ENCODE measurements at places on chromosomes 7 and 10.
A peak's percentile ranks its signal among the peaks of the same experiment; 100 is the strongest.

- no peaks in the 10 kb centered on the region for H3K27me3 ChIP-seq
- no peak for DNase-seq
- H3K36me3 ChIP-seq, result peaks cover 13% of the 10 kb centered on the region
Observed at GRCh38 chr10:112424651-112425050, 22.1 kb downstream of the ZDHHC6 start.

DNA sequence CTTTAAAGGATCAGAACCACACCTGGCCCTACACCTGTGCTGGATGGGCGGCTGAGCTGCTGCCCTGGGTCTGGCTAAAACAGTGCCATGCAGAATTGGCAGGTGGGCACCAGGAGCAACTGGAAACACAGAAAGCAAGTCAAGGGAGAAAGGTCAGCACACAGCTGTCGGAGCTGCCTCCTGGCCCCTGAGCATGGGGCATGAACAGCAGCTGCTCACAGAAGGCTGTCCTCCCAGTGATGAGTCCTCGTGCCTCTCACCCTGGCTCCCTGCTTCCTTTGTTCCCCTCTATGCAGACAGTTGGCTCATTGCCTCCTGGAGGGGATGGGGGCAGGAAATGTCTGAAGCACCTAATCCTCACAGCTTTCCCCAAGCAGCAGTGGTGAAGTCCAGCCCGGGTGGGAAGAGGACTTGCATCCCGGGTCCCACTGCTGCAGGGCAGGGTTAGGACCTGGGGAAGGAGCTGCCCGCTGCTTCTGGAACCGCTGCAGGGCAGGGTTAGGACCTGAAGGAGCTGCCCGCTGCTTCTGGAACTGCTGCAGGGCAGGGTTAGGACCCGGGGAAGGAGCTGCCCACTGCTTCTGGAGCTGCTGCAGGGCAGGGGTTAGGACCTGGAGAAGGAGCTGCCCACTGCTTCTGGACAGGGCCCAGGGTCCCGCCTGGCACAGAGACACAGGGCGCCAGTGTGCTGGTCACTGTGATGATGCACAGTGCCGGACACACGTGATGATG lies 37.3 kb downstream of the VIPR2 start:
- H3K4me1 ChIP-seq, result peaks cover 29% of the 10 kb centered on the region
- no peaks in the 10 kb centered on the region for H3K27me3 ChIP-seq
- H3K27ac ChIP-seq, result peak overlapping the region; percentile 67
- DNase-seq, result peak; percentile 97
- no peak overlapping the region for H3K4me3 ChIP-seq
- H3K36me3 ChIP-seq, result no peaks in the 10 kb centered on the region

GRCh38 chr7:86913709-86914108 lies 145.7 kb downstream of the ELAPOR2 start:
- H3K36me3 ChIP-seq, result no peaks in the 10 kb centered on the region
- no peak overlapping the region for H3K27ac ChIP-seq
- H3K4me3 ChIP-seq, result no peak overlapping the region

GRCh38 chr10:124535731-124536495 lies 74.3 kb downstream of the LHPP start:
- no peaks in the 10 kb centered on the region for H3K4me1 ChIP-seq
- H3K27me3 ChIP-seq, result no peaks in the 10 kb centered on the region
- H3K27ac ChIP-seq, result no peak overlapping the region
- no peak for DNase-seq
- H3K4me3 ChIP-seq, result no peak overlapping the region

DNA sequence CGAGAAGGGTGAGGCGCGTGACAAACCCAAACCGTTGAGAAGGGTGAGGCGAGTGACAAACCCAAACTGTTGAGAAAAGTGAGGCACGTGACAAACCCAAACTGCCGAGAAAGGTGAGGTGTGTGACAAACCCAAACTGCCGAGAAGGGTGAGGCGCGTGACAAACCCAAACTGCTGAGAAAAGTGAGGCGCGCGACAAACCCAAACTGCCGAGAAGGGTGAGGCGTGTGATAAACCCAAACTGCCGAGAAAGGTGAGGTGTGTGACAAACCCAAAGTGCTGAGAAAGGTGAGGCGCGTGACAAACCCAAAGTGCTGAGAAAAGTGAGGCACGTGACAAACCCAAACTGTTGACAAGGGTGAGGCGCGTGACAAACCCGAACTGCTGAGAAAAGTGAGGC lies 25.0 kb downstream of the ESYT2 start:
- H3K4me1 ChIP-seq, result no peaks in the 10 kb centered on the region
- no peak for DNase-seq
- H3K4me3 ChIP-seq, result no peak overlapping the region
- no peak overlapping the region for H3K27ac ChIP-seq

DNA sequence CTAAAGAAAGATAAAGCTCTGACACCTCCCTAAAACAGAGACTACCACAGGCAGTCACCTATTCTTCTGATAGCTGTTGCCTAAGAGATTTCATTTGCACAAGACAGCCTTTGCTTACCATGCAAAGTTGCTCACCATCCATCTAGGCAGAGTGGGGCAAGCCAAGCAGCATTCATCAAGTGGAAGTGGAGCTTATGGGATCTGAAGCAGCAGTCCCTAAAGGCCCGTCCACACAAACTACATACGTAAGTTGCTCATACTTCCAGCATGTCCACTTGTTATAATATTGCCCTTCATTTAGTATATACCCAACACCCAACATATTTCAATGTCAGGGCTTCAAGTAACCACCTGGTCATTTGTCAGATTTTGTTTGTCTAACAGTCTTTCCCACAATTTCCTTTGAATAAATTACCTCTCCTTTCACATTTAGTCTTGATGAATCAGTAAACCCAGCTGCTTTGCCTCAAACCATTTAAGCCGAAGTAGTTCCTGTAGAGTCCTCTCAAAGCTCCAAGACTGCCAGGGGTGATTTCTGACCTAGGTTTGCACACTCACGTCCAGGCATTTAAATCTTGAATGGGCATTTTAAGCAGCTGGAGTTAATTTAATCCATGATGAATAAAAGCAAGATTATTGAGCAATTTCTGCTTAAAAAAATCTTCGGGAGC lies 67.9 kb downstream of the ATAD1 start:
- H3K4me1 ChIP-seq, result no peaks in the 10 kb centered on the region
- H3K27me3 ChIP-seq, result no peaks in the 10 kb centered on the region
- H3K4me3 ChIP-seq, result no peak overlapping the region
- H3K36me3 ChIP-seq, result peaks cover 4% of the 10 kb centered on the region
- no peak for DNase-seq

- no peaks in the 10 kb centered on the region for H3K36me3 ChIP-seq
- no peaks in the 10 kb centered on the region for H3K4me1 ChIP-seq
- no peak overlapping the region for H3K4me3 ChIP-seq
- no peaks in the 10 kb centered on the region for H3K27me3 ChIP-seq
- no peak overlapping the region for H3K27ac ChIP-seq
Observed at GRCh38 chr10:63935705-63936104, 414.5 kb downstream of the REEP3 start.
